ENCODE measurements at places on chromosomes 6 and 20.

DNA sequence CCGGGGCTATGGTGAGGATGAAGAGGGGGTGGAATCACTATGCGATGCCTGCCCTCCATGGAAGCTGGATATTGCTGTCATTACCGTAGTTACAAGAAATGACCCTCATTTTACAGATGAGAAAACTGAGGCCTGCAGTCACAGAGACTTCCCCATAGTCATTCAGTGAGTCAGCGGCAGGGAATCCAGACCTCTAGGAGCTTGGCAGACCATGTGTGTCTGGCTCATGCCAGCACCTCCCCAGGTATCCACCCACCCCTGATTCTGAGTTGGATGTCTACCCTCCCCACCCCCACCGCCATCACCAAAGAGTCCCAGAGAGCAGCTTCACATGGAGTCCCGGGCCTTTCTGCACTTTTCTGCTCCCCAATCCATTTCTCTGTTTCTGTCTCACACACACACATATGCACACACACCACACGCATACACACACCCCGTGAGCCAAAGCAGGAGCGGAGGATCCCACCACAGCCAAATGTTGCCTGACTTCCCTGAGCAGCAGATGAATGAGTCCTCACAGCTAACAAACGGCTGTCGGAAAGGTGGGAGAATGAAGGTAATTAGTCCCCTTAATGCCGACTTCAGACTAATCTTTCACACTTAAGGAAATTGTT lies 24.8 kb downstream of the CDH22 start:
- DNase-seq, result no peak

DNA sequence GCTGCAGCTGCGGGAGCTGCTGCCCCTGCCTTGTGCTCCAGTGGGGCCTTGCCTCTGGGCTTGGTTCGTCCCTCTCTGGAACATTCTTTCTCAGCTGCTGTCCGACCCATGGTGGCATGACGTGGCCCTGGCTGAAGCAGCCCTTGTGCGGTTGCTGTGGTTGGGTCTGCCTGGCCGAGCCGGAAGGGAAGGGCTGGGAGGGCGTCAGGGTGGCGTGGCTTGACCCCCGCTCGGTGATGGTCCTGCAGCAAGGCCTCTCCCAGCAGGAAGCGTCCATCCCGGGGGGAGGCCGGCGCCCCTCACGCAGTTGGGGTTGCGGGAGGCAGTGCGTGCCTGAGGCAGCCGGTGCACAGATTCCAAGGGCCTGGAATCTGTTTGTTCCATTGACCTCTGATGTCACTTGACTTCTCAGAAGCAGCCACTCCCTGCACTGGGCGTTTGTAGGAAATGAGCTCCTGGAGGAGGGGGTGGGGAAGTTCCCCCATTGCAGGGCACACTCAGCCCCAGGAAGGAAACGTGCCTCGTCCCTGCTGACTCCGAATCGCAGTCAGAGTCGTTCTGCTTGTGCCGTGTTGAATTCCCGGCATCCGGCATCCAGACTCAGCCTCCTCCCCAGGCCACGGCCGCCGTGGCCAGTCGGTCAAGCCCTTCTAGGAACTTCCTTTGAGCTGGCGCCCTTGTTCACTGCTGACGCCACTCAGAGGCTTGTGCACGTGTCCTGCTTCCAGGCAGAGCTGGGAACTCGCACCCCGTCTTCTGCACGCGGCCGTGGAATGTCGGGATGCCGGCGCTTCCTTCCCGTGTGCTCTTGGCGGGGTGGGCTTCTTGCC lies 9.7 kb upstream of the TNFRSF6B start:
- no peak for DNase-seq

GRCh38 chr6:30810813-30811339 lies 66.5 kb upstream of the IER3 start:
- DNase-seq, result no peak

DNA sequence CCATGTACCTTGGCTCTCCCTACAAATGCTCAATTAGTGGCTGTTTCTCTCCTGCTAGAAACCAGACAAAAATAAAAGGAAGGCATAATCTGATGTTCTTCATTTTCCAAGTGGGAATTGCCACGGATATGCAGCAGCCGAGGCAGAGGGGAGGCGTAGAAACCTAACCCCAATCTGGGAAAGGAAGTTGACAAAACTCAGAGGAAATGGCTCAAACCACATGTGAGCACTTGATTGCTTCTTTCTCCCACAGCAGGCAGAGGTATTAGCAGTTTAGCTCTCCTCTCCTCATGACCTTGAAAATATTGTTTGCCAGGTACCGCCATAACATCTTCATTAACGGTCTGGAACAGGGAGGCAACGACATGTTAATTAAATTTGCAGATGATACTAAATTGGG lies 3.8 kb upstream of the MLN start:
- no peak for DNase-seq

DNA sequence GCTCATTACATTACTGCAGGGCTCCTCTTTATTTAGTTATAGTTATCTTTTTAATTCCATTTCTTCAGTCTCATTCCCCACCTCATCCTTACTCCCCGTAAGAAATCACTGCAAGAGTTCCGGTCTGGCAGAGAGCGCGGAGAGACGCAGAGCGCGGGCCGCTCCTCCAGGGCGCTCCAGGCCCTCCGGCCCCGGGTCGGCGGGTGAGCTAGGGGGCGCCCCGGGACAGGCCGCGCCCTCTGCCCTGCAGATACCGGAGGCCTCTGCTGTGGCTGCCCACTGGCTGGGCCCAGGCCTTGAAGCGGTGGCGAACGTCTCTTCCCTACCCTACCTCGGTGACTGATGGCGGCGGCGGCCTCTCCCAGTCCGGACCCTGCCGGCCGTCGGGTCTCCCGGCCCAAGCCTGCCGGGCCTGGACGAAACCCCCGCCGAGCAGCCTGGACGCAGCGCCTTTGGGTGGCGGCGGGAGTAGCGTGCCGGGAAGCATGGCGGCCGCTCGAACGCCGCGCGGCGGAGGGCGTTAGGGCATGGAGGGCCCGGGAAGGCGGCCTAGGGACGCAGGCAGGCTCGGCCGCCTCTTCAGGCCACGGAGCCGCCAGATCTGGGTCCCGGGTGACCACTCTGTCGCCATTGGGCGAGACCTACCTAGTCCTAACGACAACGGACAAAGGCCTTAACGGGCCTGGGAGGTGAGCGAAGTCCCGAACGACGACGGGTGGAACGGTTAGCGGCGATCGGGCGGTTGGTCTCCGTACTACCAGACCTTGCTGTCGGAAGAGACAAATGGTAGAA lies 16.4 kb upstream of the HMGN4 start:
- no peak for DNase-seq

DNA sequence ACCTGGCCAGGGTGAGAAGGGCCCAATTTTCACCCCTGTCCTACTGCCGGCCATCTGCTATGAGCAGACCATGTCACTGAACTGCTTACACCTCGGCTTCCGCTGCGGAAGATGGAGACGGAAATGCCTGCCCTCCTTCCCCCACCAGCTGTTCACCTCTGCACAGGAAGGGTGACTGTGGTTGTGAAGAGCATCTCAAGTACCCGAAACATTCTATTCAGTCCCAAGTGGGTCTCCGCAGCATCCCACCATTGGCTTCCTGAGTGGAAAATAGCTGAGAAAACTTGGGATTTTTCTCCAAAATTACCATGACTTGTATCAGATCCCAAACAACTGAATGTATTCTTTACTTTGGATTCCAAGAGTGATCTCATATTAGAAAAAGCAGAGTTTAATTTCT lies 16.1 kb downstream of the DOK5 start:
- no peak for DNase-seq

DNA sequence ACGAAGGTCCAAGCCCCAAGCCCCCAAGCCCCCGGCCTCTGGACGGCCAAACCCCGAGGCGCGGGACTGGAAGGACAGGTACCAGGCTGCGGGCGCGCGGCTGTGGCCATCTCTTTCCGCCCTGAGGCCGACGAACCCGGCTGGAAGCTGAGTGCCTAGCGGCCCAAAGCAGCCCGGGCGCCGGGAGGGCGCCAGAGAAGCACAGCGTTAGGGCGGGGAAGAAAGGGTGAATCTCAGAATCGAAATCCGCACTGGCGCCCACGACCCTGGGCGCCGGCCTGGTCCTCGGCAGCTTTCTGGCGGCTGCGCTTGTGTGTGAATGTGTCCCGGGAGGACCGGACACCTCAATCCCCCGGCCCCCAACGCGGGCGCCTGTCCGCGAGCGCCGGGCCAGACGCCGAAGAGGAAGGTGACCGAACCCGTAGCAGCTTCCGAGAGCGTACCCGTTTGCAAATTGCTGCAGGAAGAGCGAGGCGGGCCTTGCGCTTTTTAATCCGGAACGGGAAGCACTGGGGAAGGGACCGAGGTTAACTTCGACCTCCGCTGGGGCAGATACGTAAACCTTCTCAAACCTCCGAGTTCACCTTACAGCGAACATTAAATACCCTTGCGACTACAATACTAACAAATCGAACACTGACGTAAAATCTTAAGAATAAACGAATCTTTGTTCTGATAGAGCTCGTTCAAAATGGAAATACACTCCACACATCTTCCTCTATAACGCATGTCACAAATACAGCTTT lies 2.9 kb downstream of the NRN1 start:
- no peak for DNase-seq

GRCh38 chr6:16766043-16766536 lies 4.8 kb upstream of the ATXN1 start:
- DNase-seq, result peak; percentile 51

GRCh38 chr6:28135393-28135792 lies 6.3 kb upstream of the ZKSCAN8 start:
- no peak for DNase-seq

DNA sequence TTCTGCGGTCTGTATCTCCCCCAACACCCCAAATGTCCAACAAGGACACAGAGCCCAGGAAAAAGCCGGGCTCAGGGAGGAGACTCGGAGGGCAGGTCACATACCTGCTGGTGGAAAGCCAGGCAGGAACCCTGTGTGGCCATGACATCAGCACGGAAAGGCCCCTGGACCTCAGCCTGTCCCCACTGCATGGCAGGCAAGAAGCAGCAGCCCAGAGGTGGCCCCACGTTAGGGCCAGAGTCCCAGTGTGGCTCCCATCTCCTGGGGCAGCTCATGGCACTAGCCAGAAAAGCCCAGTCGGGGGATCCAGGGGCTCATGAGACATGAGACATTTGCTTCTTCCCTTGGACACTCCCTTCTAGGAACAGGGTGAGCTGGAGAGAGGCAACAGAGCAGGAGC lies 258.7 kb downstream of the DLL1 start:
- no peak for DNase-seq

- DNase-seq, result no peak
Observed at GRCh38 chr20:54047720-54048119, 22.7 kb downstream of the BCAS1 start.

DNA sequence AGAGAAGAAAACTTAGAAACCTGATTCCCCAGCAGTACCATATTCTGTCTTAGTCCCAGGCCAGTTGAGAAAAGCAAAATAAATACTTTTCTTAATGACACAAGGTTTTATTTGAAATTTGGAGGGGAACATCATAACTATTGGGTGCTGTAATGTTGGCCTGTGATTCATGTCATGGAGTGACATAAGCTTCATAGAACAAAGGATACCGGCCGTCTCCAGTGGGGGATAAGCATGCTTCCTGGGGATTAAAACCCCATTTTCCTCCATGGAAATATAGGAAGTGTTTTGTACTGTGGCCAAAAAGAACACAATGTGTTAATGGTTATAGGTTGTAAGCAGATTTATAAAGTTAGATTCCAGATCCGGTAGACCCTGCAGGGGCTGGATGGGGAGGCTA lies 18.0 kb downstream of the MTHFD1L start:
- no peak for DNase-seq

- no peak for DNase-seq
Observed at GRCh38 chr6:99611148-99611547, 4.5 kb downstream of the PRDM13 start.

GRCh38 chr6:165762876-165763275 lies 99.8 kb upstream of the PDE10A start:
- no peak for DNase-seq

DNA sequence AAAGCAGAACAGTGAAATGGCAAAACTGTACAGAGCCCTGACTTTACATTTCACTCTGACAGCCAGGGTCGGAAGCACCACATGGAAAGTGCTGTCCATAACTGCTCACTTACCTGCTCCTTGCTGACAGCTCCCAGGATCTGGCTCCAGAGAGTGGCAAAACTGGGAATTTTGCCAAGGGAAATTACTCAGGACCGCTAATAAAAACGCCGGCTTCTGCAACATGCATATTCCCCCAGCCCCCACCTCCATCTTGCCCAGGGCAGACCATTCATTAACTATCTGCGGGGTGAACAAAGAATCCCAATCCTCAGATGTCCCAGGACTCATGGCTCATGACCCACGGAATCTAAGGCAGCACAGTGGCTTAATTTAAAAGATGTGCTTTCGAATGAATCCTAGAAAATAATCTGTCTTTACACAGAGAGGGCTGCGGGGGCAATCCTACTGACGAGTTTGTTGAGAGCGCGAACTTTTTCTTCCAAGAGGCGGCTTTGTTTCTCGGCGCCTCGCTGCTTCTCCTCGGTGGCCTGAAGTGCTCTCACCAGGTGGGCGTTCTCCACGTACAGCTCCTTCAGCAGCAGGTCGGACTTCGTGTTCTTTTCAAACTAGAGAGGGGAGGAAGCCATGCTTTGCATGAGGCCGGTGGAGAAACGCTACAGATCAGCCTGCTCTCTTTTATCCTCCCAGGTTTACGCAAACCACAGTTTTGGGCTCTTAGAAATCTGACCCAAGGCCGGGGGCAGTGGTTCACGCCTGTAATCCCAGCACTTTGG lies 45.8 kb downstream of the GINS1 start:
- no peak for DNase-seq

- no peak for DNase-seq
Observed at GRCh38 chr20:32972181-32973076, 31.8 kb downstream of the SUN5 start.

GRCh38 chr6:9522101-9522500 lies 892.8 kb downstream of the TFAP2A start:
- DNase-seq, result no peak

- no peak for DNase-seq
Observed at GRCh38 chr6:170021579-170021978, 269.3 kb downstream of the DLL1 start.

DNA sequence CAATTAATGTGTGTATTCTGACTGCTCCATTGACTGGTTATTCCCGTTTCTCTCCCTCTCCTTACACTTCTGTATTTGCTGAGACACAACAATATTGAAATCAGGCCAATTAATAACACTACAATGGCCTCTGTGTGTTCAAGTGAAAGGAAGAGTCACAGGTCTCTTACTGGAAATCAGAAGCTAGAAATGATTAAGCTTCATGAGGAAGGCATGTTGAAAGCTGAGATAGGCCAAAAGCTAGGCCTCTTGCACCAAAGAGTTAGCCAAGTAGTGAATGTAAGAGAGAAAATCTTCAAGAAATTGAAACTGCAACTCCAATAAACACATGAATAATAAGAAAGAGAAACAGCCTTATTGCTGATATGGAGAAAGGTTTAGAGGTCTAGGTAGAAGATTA lies 489.5 kb upstream of the CITED2 start:
- no peak for DNase-seq

DNA sequence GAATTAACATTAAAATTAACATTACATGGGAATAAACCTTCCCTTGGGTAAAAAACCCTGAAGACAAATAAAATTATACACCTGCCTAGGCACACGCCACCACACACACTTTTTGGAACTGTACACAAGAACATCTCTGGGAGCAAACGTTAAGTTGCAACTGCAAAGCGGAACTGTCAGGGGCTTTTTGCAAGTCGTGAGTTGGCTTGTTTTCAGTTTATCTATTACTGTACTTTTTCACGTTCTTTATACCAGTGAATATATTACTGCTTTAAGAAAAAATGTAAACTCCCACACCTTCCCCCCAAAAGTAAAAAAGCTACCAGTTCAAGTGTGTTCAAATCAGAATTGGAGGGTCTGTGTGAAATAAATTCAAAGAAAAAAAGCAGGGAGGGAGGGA lies 65.5 kb upstream of the NFATC2 start:
- DNase-seq, result no peak

GRCh38 chr6:73688351-73688750 lies 7.7 kb upstream of the CD109 start:
- no peak for DNase-seq
